ENCODE measurements at places on chromosomes 12 and 14. TPM values are rescaled to one million over a fixed set of nuclear protein-coding genes. Genes with fewer than 3 reads are reported as not detected.

Gene NUAK1
- total RNA-seq = 4.0 TPM

- DNase-seq = no peak
These were observed 304.7 kb upstream of the TMTC1 start for GRCh38 chr12:30088259-30088995.

Gene ANKRD33
- total RNA-seq = not detected

- DNase-seq = no peak
These were observed 55.7 kb upstream of the ABCD2 start for GRCh38 chr12:39675263-39675662.

DNA sequence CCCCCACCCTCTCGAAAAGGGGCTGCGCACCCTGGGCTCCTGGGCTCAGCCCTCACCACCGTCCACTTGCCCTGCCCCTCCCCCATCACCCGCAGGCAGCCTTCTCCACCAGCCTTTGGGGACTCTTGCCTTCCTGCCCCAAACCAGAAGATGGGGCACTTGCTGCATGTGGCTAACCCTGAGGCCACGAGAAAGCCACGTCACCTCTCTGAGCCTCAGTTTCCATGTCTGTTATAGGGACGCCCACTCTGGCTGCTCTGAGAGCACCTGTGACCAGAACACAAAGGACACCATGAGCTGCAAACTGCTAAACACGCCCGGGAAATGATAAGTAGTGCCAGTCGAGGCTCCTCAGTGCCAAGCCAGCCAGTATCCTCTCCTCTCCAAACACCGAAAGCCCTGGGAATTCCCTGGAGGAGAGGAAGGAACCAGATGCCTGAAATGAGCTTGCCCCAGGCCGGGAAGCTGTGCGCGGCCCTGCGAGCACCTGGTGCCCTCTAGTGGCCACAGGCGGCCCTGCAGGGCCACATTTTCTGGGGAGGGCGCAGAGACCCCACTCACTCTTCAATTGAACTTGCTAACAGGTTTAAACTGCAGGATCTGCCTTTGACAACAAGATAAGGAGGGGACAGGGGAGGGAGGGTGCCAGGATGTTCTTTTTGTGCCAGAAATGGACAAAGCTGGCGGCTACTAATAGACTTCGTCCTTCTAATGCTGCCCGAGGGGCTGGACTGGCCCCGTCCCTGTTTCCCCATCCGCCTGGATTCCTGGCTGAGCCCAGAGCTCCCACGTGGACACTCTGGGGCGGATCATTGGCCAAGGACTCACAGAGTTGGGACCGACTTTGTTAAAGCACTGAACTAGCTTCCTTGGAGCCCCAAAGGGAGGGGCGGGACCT is 10.2 kb upstream of the SERPINA9 start:
- DNase-seq = peak; percentile 50

- no peak for DNase-seq
These were observed 13.4 kb downstream of the BTG1 start for GRCh38 chr12:92132288-92132687.

Gene LRFN5
- total RNA-seq = 11.1 TPM
